Mammary epithelial cell (primary cell): ENCODE measurements at places on chromosomes 5 and 9. TPM values are rescaled to one million over a fixed set of nuclear protein-coding genes. Genes with fewer than 3 reads are reported as not detected.

PPP2R2B gene
- 0.72 and 1.0 TPM in 2 replicates for total RNA-seq

EGFL7 gene
- total RNA-seq = 2.8 TPM

CCL21 gene
- not detected in 2 replicates for total RNA-seq

PCDHA1 gene
- total RNA-seq = not detected

NR2F1-AS1 gene
- total RNA-seq = 12.2 TPM

CRHBP gene
- total RNA-seq = not detected in 2 replicates

DUSP1 gene
- total RNA-seq = 28.8 and 64.4 TPM in 2 replicates

SOX30 gene
- total RNA-seq = not detected in 2 replicates

ECSCR gene
- total RNA-seq = not detected

DND1 gene
- total RNA-seq = 1.1 and 2.6 TPM in 2 replicates

CNTNAP3B gene
- 38.0 TPM for total RNA-seq

SPAG8 gene
- 0.82 TPM in 1 of 2 replicates, not detected in the other for total RNA-seq

SLC24A2 gene
- not detected in 2 replicates for total RNA-seq

SIL1 gene
- 52.4 and 82.8 TPM in 2 replicates for total RNA-seq

POLR3G gene
- total RNA-seq = 6.5 TPM

NTRK2 gene
- total RNA-seq = 1.5 TPM

AGGF1 gene
- 19.9 and 21.0 TPM in 2 replicates for total RNA-seq

FBXW5 gene
- total RNA-seq = 107 TPM

FYB1 gene
- total RNA-seq = 3.4 and 6.6 TPM in 2 replicates

HSPA4 gene
- 137 TPM for total RNA-seq

IFNA21 gene
- total RNA-seq = not detected in 2 replicates

SPINK6 gene
- 4.8 TPM for total RNA-seq

LHX6 gene
- 7.9 and 22.3 TPM in 2 replicates for total RNA-seq

SMIM33 gene
- not detected for total RNA-seq

PDE6A gene
- total RNA-seq = 0.17 TPM

TIGD6 gene
- 6.0 and 10.9 TPM in 2 replicates for total RNA-seq

TOPORS gene
- 29.0 TPM for total RNA-seq

ENDOG gene
- 40.3 TPM for total RNA-seq

SKIC3 gene
- total RNA-seq = 83.8 and 89.1 TPM in 2 replicates

SLC6A19 gene
- total RNA-seq = not detected in 2 replicates

PITX1 gene
- 18.0 and 21.3 TPM in 2 replicates for total RNA-seq

FAM78A gene
- 0.35 and 0.42 TPM in 2 replicates for total RNA-seq

IL9 gene
- not detected in 2 replicates for total RNA-seq

PCDHGA12 gene
- 2.0 and 3.2 TPM in 2 replicates for total RNA-seq

SPINK1 gene
- not detected for total RNA-seq

EPB41L4B gene
- total RNA-seq = 3.5 TPM

C9 gene
- total RNA-seq = not detected in 2 replicates

GARNL3 gene
- 2.8 TPM for total RNA-seq

FLT4 gene
- total RNA-seq = not detected in 2 replicates

PCDHGA6 gene
- 2.7 TPM for total RNA-seq

TGFBI gene
- 77.3 TPM for total RNA-seq

LCN1 gene
- not detected for total RNA-seq

NEUROG1 gene
- total RNA-seq = not detected
